ENCODE measurements at places on chromosomes 3 and 15.

DNA sequence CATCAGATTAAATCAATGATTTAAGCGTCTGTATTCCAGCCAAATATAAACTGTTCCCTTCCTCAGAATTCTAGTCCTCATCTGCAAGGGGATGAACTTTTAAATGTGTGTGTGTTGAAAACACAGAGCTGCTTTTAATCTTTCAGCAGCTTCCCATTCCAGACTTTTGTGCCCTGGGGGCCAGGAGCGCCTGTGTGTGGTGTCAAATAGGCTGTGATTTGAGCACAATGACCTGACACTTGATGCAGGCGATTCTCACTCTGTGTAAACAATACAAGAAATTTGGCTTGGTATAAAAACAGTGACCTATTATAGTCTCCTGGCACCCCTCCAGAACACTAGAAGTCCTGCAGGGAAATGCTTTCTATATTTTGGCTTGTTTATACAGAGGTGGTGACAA is 274.6 kb upstream of the ROPN1 start:
- peak; percentile 98 for DNase-seq

DNA sequence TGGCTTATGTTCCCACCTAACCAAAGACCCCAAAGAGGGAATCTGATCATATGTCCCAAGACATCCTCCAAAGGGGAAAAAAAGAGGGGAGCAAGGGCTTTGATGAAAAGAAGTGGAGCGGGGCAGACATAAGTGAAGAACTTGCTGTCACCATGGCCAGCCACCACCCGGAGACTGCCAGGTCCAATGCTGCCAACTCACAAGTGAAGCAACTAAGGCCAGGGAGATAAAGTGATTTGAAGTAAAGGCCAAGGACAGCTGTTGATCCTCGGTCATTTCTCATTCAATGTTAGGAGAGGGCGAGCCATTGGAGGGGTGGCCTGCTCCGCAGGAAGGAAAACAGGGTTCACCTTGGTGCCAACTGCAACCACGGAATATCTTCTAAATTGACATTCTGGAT is 72.6 kb upstream of the C3orf80 start:
- no peak for DNase-seq

- no peak for DNase-seq
These were observed 465.9 kb upstream of the DPPA4 start for GRCh38 chr3:109803274-109803673.

DNA sequence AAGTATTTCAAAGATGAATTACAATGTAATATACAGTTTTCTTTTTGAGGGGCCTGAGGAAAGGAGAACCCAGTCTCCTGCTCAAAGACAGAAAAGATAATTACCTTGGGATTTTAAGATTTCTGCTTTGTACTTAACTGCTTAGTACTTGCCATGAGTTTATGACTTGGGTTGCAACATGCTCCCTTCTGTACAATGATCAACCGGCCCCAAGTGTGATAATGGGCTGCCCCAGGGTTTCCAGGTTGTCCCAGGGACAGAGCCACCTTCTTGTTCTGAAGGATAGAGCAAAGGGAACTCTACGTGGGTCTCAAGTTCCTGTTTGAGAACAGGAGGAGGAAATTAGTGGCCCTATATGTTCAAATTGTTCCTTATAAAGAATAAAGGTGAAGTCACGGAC is 104.8 kb downstream of the ABHD5 start:
- DNase-seq, result no peak

DNA sequence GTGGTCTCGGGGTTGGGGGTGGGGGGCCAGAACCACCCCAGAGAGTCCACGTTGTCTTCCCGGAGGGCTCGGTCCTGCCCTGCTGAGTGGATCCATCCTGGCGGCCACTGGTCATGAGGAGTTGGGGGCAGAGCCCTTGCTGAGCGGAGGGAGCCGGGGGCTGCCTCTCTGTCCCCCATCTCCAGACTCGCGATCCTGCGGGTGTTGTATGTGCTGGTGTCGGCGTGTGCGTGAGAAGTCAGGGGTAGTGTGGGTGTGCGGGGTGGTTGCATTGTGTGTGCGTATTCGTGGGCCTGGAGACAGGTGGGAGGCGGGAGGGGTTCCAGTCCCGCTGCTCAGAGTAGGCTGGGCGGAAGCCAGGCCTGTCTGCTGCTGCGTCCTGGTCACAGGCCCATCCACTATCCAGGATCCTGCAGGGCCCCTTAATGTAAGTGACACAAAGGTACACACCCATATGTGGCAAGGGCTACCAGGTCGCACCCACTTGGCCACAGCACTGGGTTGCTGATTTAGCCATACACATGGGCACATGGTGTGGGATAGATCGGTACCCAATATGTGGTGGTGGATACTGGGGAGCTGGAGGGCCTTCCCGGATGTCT is 30.7 kb downstream of the NBEAL2 start:
- no peak for DNase-seq

DNA sequence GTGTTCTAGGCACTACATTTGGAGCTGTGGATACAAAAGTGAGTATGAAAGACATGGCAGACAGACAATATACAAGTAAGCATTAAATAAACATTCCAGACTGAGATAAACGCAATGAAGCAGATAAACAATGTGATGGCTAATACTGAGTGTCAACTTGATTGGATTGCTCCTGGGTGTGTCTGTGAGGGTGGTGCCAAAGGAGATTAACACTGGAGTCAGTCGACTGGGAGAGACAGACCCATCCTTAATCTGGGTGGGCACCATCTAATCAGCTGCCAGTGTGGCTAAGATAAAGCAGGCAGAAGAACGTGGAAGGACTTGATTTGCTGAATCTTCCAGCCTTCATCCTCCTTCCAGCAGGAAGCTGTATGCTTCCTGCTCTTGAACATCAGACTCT is 77.2 kb downstream of the CADPS start:
- DNase-seq, result no peak

DNA sequence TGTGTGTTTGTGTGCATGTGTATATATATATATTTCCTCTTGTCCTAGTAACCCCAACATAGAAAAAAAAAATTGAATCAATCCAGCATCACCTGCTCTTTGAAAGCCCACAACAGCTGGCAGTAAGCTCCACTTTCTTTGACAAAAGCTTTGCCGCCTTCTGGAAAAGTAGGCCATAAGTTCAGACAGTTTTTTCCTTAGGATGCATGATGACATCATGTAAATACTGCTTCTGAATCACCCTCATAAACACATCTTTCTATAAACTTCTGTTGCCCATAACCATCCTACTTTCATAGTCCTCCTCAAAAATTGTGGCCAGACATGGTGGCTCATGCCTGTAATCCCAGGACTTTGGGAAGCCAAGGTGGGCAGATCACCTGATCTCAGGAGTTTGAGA is 67.4 kb downstream of the CSNK1G1 start:
- DNase-seq, result no peak

- DNase-seq, result no peak
These were observed 23.6 kb downstream of the PTX3 start for GRCh38 chr3:157460253-157460652.

DNA sequence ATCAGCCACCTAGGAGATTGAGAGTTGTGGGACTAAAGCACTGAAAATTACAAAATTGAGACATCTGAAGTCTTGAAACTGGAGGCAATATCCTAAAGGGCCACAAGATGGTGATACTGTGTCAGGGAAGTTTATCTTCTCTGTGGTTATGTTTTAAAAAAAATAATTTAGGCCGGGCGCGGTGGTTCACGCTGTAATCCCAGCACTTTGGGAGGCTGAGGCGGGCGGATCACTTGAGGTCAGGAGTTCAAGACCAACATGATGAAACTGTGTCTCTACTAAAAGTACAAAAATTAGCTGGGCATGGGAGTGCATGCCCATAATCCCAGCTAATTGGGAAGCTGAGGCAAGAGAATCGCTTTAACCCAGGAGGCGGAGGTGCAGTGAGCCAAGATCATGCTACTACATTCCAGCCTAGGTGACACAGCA is 17.9 kb upstream of the NIT2 start:
- no peak for DNase-seq

GRCh38 chr15:57345584-57345983 is 30.7 kb upstream of the CGNL1 start:
- no peak for DNase-seq

- no peak for DNase-seq
These were observed 22.9 kb upstream of the CHRNA7 start for GRCh38 chr15:32007355-32007960.

DNA sequence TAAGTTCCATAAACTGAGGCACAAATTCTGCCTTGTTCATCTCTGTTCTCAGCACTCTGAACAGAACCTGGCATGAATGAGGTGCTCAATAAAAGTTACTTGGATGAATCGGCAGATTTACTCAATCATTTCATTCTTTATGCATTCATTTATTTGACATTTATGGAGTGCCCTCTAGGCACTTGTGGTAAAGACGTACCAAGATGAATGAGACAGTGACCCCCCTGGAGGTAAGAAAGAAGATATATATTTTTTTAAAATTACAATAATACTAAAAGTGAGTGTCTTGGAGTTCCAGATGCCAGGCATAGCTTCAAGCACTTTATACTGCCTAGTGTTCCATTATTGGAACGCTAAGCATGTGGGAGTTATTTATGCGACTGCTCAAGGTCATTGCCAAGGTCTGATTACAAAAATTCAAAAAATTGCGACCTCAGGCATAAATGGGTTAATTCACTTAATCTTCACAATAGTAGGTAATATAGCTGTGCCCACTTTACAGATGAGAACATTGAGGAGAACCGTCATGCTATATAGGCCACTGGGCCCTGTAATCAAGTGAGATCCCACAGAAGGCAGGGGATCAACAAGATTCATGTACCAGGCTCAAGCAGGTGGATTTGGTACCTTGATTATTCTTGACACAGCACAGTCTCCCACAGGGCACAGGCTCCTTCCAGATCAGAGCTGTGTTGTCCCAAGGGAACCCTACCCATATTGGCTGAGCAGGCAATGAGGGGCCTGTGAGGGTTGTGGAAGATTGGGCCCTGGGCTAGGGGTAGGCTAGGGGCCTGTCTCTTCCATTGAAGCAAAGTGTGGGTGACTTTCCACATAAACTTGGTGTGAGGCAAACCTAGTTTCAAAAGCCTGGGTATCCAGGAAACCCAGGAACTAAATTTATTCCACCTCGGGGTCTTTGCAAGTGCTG is 10.7 kb downstream of the XIRP1 start:
- DNase-seq, result no peak

GRCh38 chr15:89395461-89395871 is 60.8 kb upstream of the POLG start:
- DNase-seq, result no peak

DNA sequence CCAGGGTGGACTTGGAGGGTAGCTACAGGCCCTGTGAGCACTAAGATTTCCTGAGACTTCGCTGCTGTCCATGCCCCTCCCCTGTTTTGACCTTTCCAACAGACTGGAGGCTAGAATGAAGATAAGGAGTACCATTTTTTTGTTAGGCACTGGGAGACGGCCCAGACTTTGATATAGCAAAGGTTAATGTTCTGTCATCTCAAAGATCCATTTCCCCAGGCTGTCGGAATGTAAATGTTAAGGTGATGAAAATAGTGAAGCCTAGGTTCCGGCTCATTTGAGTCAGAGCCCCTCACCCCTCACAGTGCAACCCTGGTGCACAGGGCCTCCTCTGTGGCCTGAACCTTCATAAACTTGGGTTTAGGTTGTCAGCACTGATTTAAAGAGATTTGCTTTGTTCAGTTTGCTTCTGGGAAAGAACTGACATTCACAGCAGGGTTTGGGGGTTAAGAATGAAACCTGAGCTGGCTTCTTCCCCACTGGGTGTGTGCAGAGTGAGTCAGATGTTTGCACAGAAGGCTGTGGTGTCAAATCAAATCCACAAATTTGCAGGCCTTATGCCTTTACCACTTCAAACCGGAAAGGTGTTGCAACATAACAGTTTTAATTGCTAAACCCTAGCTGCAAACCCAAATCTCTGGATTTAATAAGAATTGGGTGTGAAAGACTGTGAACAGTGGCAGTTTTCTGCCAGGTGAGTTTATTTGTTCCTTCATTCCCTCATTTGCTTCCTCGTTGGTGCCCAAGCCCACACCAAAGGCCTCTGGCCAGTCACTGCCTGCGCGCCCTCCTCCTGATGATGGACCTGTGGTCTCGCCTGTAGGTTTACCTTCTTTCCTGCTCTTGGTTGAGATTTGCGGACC is 20.6 kb upstream of the KCTD6 start:
- peak; percentile 56 for DNase-seq

GRCh38 chr3:187977659-187978058 is 176.3 kb upstream of the LPP start:
- no peak for DNase-seq

DNA sequence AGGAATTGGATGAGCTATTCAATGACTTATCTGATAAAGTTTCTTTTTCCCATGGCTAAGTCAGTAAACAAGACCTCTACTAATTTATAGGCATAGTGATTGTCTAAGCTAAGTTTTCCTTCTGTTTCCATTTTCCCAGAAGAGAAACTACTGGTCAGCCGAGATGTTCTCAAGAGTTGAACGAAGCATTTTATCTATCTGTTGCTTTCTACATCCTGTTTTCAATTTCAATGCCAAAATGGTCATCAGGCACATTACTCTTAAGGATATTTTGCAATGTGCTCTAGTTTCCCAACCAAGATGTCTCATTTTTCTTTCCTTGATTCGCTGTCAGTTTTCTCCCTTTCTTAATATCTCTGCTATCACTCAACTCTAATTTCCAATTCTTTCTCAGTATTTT is 228.7 kb downstream of the MBNL1 start:
- DNase-seq, result no peak

DNA sequence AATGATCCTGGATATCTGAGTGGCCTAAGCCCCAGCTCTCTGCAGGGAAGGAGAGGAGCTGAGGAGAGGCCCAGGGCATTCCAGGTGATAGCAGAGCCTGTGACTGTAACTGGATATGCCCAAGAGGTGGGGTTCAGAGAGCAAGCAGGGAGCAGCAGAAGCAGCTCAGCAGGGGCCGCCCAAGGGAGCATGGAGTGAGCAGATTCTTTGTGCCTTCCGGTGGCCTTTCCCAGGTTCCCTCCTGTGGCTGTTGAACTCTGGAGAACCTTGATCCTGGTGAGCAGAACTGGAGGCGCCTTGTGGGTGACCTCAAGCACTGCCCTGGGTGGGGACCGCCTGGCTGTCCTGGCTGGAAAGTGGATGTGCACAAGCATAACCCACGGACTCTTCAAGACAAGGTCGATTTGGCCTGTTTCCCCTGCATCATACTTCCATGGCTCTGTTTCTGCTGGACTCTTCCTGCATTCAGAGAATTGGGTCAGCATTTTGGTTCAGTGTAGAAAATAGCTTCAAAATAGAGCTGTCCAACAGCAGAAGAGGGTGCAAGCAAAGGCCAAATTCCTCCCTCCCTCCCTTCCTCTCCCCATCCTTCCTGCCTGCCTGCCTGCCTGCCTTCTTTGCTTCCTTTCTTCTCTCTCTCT is 76.1 kb downstream of the ARNT2 start:
- DNase-seq, result no peak
